ENCODE measurements at places on chromosomes 11 and 22.

GRCh38 chr22:42697542-42698013 lies 23.1 kb downstream of the A4GALT start:
- no peak for DNase-seq

GRCh38 chr11:125376856-125377255 lies 119.2 kb downstream of the FEZ1 start:
- no peak for DNase-seq

DNA sequence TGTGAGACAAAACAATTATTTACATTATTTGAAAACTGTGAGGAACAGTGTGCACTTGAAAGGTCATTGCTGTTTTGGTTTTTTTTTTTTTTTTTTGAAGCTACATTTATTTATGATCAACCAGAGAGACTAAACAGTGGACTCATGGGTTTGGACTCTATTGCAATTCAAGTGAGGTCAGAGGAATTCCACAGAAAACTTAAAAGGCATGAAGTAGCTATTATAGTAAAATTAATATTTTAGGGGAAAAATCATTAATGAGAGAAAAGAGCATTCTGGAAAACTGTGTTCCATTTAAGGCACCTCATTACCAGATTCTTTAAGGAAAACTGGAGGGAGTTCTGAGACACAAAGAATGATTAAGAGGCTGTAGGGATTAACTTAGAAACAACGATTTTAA lies 102.8 kb downstream of the WNT11 start:
- DNase-seq, result no peak

DNA sequence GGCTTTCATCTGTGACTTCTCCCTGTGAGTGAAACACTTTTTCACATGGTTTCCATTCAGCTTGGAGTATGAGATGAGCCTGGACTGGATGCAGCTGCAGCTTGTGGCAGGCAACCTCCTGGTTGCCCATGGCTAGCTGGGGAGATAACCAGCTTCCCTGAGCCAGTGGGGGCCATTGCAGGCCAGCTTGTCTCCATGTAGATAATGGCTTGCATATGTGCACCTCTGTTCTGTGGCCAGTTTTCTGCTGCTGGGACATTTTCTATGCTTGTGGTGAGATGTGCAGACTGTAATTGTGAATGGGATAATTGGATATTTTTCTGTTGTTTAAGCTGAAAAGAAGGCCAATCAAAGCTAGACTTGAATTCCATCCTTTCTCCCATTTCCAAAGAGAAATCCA lies 38.5 kb downstream of the INSC start:
- DNase-seq, result no peak

DNA sequence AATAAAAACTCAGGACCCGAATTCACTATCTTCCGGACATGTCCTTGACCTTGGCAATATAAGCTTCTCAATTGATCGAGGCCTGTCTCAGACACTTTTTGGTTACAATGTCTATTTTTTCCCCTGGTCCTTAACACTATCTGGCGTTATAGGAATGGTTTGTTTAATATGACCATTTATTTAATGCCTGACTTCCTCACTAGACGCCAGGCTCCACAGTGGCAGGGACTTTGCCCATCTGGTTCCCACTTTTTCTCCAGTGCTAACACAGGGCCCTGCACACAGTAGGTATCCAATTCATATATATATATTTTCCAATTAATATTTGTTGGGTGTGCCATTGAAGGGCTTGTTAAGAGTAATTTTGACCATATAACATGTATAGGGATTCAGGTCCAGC lies 7.9 kb upstream of the CBX6 start:
- DNase-seq, result no peak

GRCh38 chr11:91978747-91979146 lies 245.9 kb upstream of the FAT3 start:
- DNase-seq, result no peak

- DNase-seq, result no peak
Observed at GRCh38 chr11:70844387-70844786, 408.0 kb downstream of the SHANK2 start.

GRCh38 chr11:100066399-100066798 lies 620.7 kb upstream of the ARHGAP42 start:
- no peak for DNase-seq

DNA sequence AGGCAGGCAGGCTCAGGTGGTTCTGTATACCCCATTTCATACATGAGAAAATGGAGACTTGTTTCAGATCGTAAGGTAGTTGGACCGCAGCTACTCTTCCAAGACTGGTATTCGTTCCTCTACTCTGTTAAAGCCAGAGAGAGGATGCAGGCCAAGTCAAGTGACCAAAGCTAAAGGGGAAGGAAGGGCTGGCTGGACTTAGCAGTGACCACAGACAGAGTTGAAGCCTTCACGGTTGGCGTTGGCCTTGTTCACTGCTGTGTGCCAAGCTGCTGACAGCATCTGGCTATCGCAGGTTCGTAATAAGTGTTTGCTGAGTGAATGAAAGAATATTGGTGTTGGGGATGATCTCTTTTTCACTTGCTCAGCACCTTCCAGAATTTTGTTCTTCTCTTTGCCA lies 64.2 kb downstream of the PTPRJ start:
- DNase-seq, result no peak

- DNase-seq, result no peak
Observed at GRCh38 chr11:36177836-36178235, 111.4 kb downstream of the COMMD9 start.

DNA sequence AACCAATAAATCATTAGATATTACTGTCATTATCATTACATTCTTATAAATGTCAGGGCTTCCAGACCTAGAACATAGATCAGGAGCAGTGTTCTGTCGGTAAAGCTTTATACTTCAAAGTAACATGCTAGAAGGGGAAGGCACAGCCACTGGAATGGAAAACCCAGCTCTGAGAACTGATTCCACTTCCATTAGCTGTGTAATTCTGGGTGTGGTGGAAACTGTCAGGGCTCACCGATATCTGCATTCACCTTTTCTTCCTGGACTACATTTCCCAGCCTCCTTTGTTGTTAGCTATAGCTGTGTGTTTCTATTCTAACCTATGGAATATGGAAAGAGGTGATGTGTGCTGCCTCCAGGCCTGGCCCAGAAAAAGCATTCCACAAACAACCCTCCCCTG lies 585.8 kb downstream of the BUD13 start:
- DNase-seq, result no peak

DNA sequence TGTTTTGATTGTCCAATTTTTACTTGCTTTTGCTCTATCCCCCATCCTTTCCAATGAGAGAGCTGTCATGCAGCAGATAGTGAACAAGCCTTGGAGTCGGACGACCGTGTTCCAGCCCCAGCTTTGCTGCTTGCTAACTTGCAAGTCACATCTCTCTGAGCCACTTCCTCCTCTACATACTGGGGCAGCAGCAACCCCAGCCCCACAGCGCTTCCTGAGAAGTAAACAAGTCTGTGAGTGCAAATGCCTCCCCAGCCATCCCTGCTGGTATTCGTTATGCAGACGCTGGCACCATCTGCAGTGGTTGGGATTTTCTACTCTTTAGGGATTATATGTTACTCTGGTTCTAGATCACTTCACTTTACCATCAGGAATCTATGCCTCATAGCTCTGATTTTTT lies 35.0 kb downstream of the TPBGL start:
- no peak for DNase-seq

DNA sequence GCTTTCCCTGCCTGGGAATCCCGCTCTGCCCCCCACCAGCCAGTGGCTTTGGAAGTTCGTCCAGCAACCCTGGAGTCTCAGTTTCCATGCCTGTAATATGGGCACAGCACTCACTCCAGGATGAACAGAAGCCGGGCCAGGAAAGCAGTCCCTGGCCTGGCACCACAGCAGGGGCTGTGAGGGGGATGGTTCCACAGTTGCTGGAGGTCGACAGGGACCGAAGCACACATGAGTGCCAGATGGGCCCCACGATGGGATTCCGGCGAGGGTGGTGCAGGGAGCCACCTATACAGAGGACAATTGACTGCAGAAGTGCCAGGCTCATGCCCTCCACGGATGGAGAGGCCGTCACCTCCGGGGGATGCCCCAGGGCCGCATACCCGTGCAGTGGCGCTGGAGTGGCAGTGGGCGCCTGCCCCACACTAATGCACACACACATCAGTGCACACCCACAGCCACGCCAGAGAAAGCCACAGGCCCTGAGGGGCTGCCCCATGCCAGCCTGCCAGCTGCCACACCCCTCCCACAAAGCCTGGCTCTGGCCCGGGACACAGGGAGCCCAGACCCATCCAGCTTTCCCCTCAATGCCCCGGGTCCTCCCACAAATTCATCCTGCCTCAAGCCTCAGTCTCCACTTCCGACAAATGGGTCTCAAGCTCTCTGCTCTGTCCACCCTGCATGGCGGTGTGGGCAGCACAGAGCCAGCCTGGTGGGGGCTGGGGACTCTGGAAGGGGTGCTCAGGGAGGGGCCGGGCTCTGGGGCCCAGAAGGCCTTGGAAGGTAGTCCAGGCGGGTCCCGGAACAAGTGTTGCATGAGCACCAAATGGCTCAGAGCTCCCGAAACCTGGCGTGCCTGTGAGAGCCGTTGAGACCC lies 9.7 kb downstream of the ASCL2 start:
- no peak for DNase-seq

DNA sequence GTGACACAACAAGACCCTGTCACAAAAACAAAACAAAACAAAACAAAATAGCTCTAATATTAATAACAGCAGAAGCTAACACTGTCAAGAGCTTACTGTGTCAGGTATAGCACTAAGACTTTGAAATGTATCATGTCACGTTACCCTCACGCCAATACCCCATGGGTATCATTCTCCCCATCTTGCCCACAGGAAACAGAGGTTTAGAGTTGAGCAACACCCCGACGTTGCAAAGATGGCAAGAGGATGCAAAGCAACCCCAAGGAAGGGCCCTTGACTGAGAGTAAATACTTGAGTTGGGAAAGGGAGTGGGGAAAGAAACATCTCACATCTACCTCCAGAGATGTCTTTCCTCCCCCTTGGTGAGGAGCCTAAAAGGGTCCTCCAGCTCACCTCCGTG lies 366.8 kb downstream of the LARGE1 start:
- no peak for DNase-seq

DNA sequence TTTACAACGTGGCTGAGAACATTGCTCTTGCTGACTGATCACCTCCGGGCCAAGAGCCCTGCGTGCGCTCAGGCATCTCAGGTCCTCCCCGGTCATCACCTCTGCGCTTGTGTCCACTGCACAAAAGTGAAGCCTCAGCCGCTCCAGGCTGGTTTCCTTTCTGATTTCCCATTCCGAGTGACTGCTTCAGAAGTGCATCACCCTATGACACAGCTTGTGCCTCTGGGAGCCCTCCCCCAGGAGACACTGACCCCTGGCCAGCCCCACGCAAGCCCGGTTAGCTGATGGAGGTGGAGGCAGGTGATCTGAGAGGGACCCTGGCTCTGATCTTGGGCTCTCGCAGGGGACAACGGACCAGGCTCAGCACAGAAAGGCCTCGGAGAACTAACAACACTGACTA lies 38.3 kb upstream of the GNB1L start:
- no peak for DNase-seq

DNA sequence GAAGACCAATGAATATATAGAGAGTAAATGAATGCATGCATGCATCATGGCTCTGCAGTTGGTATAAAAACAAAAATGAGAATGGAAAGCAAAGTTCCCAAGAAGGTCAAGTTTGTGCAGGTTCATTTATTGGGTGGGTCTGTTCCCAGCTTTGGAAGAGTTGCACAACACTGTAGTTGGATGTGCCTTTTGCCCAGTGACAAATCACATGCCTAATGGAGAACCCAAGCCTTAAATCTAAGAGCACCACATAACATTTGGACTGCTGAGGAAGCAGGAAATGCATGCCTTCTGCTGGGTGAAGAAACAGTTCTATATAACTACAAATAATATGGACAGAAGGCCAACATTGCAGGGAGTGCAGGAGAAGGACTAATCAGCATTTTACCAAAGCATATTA lies 30.6 kb downstream of the PRCP start:
- no peak for DNase-seq

- peak; percentile 9 for DNase-seq
Observed at GRCh38 chr22:49996518-49997250, 15.9 kb downstream of the IL17REL start.

DNA sequence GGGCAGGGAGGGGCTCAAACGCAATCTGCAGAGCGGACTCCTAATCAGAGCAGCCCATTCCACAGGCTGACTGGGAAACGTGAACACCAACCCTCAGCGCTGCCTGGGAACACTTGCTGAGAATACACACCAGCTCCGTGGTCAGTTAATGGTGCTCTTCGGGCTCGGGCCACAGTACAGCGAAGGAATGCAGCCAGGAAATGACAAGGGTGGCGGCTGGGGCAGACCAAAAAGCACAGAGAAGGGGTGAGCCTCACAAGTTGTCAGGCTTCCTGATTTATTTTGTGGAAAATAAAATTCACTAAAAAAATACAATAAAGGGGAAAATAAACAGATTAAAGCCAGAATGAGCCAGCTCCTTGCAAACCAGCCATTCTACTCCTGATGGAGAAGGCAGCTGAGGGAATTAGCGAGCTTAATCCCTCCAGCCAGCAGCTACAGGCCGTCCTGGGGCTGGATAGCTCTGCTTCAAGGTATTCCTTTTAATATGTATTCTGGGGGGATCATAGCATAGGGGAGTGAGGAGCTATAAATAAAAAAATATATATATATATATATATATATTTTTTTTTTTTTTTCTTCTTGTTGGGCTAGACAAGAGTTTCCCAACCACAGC lies 165.5 kb upstream of the NTM start:
- DNase-seq, result no peak

- DNase-seq, result no peak
Observed at GRCh38 chr11:65742353-65742752, 21.8 kb upstream of the RNASEH2C start.

GRCh38 chr11:70590356-70590991 lies 192.1 kb downstream of the CTTN start:
- no peak for DNase-seq

DNA sequence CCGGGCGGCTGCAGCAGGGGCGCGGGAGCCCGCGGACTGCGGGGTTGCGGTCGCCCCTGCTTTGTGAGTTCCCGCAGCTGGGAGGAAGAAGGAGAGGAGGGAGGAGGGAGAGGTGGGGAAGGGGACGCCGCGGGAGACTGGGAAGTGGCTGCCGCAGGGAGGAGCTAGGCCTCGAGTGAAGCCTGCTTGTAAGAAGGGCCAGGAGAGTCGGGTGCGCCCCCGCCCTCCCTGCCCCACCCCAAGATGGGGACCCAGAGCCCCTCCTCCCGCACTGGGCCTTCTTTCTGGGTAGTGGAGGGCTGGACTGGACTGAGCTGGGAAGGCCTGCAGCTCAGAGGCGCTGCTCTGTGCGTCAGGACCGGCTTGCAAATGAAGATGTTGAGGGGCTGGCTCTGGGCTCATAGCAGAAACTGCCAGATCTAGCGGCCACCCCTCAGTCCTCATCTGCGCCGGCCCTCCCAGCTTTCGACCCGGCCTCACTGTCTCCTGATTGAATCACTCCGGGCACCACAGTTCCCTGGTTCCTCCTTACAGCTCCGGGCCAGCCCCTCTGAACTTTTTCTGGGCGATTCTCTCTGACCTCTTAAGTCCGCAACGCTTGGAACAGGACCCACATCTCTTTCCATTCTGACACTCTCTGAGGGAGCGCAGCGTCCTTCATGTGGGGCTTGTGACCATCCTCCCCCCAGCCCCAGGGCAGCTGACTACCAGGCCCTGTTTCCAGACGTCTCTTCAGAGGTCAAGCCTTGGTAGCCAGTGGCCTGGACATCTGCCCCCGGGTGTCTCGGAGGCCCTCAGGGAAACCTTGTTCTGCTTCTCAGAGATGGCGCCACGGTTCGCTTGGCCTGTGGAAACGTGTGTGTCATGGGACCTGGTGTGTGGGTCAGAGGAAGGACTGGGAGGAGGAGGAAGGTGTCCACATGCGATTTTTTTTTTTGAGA lies 21.9 kb downstream of the SERPINH1 start:
- peak; percentile 53 for DNase-seq

All from BE2C (cell line).